Tibial nerve (tissue), 4 donors: ENCODE measurements at places on chromosomes 1 and 21.

- no peak for DNase-seq
Observed at GRCh38 chr1:230167419-230167852, 100.4 kb downstream of the GALNT2 start.

DNA sequence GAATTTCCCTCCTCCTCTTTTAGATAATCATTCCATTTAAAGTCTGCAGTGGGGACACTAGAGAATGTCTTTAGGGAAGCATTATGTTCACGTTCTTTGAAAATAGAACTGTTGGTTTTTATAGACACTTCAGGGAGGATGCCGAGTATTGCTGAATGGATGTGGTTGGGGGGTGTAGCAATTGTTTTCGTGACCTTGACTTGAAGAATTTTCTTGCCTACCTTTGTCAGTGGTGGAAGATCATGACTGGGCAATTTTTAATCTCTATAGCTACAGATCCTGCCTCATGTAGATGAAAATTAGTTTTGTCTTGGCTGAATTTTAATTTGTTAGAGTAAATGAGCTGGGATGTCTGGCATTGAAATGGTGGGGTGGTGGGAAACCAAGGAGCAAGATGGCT lies 3.8 kb downstream of the SMG7 start:
- DNase-seq = no peak

DNA sequence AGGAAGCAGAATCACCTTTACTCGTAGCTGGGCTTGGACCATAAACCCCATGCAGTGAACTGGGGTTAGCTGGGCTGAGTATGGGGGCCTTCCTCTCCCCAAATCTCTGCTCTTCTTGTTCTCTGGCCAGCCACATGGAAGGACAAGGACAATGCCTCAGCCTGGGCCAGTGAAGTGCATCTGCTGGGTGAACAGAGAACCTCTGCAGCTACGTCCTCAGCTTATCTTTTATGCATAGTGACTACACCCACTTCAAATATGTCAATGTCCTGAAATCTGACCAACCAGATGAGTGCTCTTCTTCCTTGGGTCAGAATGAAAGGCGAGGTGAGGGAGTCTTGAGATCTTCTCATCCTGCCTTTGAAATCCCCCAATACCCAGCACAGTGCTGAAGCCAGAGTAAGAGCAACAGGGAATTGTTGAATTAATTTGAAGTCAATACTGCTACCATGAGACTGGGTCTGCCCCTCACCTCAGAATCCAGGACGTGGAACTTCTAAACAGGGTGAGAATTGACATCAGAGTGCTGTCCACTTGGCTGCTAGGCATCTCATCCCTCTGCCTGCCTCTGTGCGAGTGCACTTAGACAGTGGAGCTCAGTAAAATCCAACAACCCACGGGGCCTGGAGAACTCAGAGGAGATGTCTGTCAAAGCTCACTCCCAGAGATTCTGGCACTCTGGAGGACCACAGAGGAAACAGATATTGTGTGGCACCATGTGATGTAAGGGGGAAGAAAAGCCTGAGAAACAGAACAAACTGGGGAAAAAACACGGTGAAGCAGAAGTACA lies 99.0 kb downstream of the IER5 start:
- DNase-seq = no peak

DNA sequence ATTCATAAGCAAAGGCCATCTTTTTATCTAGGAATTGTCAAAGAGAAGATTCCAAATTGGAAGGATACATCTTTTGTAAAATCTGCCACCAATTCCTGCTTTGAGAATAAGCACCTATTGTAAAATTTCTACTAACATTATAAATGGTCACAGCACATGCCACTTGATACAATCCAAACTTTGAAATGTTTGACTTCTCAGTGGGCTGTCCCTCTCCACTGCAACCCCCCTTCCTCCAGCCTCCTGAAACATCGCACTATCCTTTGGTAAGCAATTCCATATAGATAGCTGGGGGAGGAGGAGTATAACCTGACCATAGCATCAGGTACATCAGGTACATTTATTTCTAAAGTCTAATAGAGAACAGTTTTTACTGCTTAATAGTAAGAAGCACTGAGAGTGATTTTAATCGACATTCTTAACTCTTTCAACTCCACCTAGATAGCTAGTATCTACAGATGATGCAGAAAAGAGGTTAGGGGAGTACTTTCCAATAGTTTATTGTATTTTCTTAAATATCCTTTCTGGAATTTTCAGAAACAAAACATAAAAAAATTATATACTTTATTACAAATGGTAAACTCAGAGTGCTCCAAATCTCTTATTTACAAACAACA lies 2.9 kb downstream of the JUN start:
- DNase-seq = no peak

GRCh38 chr1:20069874-20070273 lies at the start of gene PLA2G5:
Gene PLA2G5 (plus strand): TSS chr1:20070194. CDS start chr1:20084831, 14,637 bp downstream.
- no peak for DNase-seq
